ENCODE measurements at places on chromosomes 11 and 22. TPM values are rescaled to one million over a fixed set of nuclear protein-coding genes. Genes with fewer than 3 reads are reported as not detected.

DNA sequence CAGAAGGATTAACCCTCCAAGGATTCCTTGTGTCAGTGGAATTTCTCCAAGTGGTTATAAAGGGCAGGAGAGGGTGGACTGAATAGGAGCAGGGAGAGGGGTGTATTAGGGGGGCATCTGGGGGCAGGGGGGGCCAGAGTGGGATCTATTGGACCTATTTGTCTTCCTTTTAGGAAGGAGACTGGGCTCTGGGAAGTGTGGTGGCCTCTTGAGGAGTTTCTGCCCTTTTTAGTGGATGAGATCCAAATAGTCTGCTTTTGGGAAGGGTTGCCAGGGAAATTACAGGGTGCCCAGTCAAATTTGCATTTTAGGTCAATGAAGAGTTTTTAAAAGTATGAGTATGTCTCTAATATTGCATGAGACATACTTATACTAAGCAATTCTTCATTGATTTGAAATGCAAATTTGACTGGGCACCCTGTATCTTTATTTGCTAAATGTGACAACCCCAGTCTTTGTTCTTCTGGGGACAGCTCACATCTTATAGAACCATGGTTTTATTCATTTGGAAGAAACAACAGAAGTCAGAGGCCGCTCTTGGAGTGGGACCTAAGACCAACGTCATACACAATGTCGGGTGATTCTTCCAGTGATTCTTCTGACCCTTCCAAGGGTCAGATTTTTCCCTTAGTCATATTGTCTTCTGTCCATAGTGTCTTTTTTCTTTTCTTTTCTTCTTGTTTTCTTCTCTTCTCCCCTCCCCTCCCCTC is 429 bp upstream of the SLC22A6 start:
- no peak for DNase-seq

The FAM227A gene
- total RNA-seq, result 1.1 TPM

The AKIP1 gene
- 34.7 TPM for total RNA-seq

DNA sequence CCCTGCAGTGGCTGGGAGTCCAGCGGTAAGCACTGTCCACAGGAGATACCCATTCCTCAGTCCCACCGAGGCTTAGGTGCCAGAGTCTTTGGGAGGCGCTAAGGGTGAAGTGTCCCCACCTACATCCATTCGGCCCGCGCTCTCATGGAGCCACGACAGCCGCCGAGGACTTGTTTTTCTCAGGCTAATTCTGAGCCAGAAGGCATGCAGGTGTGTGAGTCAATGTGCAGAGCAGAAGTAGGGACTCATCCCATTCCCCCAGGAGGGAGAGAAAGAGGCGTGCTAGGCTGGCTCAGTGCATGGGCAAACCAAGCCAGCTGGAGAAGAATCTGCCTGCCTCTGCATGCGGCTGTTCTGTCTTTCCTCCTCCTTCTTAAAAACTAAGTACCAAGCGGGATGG is 46.6 kb downstream of the KCNC1 start:
- no peak for DNase-seq

DNA sequence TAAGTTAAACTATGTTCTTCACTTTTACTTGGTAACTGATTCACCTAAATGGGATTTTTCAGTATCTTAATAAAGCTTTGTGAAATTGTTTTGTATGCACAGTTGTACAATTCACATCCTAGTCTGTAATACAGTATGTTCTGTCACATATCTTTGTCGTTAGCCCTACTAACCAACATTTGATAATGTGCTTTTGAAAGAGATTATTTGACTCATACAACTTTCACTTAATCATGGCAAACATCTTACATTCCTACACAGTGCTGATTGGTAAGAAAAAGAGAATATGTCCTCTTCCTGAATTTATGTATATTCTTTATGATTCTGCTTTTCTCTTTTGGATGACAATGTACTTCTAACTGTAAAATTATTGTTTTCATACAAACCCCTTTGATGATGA is 234.5 kb downstream of the METTL15 start:
- no peak for DNase-seq

GRCh38 chr11:102552447-102553194 is 22.1 kb upstream of the MMP7 start:
- DNase-seq, result no peak

DNA sequence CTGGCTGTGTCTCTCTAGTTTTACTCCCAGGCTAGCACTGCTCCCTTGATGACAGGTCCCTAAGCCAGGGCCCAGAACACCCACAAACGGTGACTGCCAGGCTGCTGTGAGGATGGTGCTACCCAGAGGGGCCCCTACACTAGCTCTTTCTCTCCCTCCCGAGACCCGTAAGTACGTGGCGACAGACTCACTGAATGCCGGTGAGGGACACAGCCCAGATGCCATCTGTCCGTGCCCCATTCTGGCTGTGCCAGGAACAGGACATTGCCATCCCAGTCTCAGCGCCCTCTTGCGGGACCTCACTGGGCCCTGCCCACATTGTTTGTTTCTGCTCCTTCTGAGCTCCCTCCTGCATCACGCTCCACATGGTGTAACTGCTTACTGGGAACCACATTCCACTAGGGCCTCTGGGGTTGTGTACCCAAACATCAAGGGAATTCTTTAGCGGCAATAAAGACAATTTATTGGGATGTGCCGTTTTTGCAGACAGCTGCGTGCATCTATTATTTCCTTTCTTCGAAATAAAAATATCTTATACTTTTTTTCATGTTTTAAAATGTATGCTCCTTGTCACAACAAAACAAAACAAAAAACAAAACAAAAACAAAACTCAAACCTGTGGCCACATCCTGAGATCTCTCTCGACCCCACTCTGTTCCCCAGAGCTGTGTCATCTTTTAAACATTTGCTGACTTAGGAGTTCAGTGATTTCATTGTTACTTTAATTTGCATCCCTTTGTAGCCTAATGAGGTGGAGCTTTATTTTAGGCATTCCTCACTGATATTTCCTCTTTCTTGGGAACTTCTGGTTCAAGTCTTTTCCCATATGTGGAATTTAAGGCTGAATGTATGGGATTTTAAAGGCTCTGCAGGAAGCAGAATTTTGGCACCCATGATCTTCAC is 4.4 kb upstream of the TPCN2 start:
- DNase-seq, result peak; percentile 76

The BIK gene
- total RNA-seq, result not detected

DNA sequence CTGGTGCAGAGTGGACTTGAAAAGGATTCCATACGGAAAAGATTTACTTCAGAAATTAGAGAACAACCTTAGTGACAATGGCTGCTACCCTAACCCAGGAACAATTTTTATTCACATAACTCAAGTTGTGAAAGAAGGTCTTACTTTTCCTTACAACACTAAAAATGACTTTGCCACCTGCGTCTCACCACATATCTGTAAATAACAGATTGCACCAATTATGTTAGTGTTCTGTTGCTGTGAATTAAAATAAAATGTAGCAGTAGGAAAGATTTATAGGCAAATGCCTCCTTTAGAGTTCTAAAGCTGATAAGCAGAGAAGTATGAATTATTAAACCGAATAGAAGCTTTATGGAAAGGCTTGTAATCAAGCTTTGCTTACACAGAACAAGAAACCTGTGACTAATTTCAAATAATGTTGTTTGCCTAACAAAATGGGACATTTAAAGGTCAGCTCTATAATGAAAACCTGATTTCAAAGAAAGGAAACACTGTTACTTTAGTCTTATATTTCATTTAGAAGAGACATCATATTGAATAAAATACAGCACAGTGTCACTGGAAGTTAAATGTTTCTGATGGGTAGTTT is 2237.8 kb downstream of the LRRC4C start:
- no peak for DNase-seq

GRCh38 chr11:44579302-44579761 is 13.9 kb downstream of the CD82 start:
- no peak for DNase-seq

The MMP8 gene
- total RNA-seq, result 0.41 TPM

DNA sequence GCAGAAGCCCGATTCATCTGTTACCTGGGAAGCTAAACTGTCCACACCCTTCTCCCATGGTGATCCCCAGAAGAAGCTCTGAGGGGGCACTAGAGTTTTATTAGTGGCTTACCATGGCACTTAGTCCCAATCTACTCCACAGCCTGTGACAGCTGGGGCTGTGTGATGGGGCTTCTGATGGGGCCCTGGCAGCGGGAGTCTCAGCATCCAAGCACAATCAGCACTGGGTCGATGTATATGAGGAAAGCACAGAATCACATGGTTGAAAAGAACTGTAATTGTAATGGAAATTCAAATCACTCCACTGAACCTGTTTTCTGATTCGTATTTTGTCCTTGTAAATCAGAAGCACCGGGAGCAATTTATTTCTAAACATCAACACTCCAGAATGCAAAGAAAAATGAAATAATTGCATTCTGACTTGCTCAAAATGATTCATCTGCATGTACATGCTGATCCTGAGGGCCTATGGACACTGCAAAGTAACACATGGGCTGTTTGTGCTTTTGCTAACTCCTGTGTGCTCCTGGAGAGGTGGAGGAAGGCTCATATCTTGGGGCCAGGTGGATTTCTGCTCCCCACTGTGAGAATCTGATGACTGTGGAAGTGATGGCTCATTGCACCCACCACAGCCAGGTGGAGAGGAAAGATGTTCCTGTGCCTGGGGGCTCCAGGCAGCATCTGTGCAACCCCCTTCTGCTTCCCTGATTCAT is 203.0 kb downstream of the KIRREL3 start:
- no peak for DNase-seq

- no peak for DNase-seq
Measured at GRCh38 chr22:36333644-36334043, 54.1 kb downstream of the MYH9 start.

DNA sequence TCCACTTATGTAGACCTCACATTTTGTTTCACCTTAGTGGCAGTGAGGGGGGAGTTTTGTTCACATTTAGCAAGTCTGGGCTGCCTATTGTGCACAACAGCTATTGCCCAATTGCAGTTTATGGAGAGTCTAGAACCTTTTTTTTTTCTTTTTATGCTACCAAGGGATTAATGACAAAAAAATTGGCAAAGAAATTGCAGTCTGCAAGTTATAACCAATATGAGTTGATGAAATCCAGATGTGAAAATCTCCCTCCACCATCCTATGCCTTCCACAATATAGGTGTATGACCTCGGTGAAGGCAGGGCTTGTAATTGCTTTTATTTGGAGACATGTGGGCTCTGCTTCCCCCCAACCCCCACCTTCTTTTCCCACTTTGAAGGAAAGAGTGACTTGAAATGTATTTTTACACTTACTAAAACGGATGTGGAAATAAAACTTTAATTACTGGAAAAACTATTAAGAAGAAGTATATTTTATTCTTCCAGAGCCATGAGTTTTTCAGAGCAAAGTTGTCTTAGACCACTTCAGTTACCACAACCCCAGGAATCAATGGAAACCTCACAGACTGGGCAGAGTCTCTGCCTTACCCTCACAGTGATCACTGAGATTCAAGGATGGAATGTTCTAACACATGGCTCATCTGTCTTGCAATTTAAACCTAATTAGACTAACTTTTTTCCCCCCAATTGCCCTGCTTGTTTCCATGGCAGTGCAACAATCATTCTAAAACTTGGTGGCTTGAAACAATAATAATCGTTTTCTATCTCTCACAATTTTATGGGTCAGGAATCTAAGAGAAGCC is 120.8 kb upstream of the SLC5A12 start:
- DNase-seq, result no peak

DNA sequence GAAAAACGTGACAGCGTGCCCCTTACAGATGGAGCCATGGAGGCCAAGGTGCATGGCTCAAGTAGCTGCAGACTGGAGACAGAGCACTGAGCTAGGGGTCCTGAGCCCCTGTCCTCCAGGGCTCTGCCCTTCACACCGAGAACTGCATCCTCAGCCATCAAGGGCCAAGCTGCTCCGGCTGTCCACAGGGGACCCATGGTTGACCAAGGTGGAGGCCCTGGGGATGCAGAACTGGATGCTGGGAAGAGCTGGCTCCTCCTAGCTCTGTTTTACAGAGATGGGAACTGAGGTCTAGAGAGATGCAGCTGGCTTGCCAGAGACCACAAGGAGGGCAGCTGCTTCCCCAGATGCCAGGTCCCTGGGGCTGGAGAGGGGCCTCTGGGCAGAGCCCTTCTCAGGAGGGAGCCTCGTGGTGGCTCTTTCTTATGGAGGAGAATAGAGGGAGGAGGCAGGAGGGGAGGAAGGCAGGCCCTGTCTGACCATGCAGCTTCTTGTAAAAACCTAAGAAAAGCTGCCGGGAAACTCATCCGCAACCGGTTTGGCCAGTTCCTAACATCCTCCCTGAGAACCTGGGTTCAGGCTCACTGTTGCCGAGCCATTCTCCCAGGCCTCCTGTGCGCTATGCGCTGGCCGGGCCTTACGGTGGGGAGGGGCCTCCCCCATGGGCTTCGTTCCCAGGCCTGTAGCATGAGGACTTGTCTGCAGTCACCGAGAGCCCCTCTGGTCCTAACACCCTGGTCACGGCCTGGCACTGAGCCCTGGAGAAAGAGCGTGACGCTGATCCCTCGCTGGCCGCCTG is 80.6 kb downstream of the WNT7B start:
- no peak for DNase-seq

- DNase-seq, result no peak
Measured at GRCh38 chr11:31649129-31649966, 139.8 kb downstream of the ELP4 start.

- no peak for DNase-seq
Measured at GRCh38 chr11:441418-442274, at the start of gene ANO9. ANO9 (minus strand) TSS chr11:442011; CDS start chr11:441926, 85 bp downstream.

GRCh38 chr22:30877662-30878515 is 90.7 kb downstream of the MORC2 start:
- DNase-seq, result no peak

- peak; percentile 32 for DNase-seq
Measured at GRCh38 chr11:110186456-110186855, 93.3 kb downstream of the ZC3H12C start.

DNA sequence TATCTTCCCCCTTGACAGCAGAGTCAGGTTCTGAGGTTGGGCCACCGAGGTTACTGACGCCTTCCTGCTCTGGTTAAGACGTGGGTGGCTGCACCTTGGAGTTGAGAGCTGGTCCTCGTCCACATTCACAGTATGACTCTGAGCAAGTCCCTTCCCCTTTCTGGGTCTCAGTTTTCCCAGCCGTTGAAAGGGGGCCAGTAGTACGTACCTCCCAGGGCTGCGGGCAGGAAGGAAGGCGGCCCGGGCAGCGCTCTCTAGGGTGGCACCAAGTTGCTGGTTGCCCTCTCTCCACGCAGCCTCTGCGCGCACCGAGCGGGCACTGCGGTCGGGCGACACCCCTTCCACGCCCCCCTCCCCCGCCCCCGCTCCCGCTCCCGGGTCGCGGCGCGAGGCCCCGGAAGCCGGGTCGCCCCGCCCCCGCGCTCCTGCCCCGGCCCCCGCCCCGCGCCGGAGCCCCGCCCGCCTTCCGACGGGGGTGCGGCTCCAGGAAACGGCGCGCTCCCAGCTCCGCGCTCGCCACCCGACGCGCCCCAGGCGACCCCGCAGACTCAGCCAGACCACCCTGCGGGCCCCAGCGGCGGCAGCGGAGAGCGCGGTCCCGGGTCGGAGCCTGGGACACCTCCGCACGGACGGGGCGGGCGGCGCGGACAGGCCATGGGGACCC is at the start of gene EHBP1L1:
EHBP1L1 (plus strand) TSS at position 486 of the 664 bp plus-strand sequence. CDS start 250 bp downstream, outside the sequence.
- no peak for DNase-seq

All from right atrium auricular region (tissue), 2 donors.